ENCODE measurements at places on chromosomes 5 and 9.

DNA sequence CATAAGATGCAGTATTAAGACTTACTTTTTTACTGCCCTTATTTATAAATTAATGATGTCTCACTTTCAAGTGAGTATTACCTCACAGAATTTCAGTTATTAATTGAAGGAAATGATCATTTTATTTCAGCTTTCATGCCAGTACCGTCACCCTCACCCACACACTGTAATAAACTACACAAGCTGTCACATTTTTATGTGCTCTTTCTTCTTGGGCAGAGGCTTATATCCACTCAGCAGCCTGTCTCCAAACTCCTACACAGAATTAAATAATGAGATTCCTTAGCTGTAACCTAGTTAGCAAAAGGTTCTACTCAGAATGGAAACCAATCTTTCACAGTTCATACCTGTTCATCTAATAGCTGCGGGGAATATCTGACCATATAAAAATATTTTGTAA, 1915.8 kb upstream of the CDH6 start:
- DNase-seq, result no peak

- no peak for DNase-seq
Measured at GRCh38 chr9:126440940-126441339, 114.3 kb downstream of the MVB12B start.

DNA sequence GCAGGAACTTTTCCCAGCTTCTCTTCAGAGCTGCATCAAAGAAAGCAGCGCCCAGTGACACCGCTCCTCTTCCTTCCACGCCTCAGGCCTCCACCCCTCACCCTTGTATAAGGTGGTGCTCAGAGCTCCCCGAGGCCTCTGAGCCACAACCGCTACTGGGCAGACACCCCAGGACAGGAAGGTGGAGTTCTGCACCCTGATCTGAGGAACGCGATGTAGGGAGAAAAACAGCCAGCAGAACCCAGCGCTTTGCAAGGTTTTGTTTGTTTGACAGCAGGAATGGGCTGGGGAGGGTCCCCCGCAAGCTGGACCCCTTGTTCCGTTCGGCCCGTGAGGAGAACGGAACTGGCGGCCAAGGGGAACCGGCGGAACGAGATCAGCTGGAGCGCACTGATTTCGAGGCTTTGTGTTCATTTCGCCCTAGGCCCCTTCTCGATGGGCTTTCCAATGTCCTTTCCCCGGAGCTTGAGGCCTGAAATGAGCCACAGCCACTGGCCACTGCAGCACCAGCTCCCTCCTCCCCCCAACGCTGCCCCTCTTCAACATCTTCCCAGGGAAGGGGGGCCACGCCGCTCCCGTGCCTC, 4.1 kb downstream of the EDF1 start:
- DNase-seq, result no peak

GRCh38 chr9:91978740-91979414, 28.8 kb upstream of the ROR2 start:
- no peak for DNase-seq

DNA sequence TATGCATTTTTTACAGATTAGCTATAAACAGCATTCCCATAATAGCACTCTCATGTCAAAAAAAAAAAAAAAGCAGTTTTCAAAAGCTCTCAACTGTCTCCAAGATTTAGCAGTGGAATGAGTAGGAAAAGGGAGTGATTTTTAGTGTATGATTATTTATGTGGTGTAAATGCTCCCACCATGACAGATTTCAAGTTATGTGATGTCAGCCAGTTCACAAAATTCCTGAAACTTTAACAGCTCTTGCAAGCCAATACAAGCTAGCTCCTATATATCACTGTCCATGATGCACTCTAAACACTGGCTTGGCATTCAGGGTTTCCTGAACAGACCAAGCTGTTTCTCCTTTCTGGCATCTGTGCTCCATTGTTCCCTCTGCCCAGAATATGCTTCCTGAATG, 7.9 kb upstream of the ANKDD1B start:
- no peak for DNase-seq

- no peak for DNase-seq
Measured at GRCh38 chr5:83312663-83313062, 158.9 kb upstream of the VCAN start.

Data from hematopoietic multipotent progenitor cell treated with erythropoietin and hydrocortisone succinate and interleukin-3 and kit ligand, for 15 days (in vitro differentiated cells).